ENCODE measurements at places on chromosomes 3 and 15. TPM values are rescaled to one million over a fixed set of nuclear protein-coding genes. Genes with fewer than 3 reads are reported as not detected.

DNA sequence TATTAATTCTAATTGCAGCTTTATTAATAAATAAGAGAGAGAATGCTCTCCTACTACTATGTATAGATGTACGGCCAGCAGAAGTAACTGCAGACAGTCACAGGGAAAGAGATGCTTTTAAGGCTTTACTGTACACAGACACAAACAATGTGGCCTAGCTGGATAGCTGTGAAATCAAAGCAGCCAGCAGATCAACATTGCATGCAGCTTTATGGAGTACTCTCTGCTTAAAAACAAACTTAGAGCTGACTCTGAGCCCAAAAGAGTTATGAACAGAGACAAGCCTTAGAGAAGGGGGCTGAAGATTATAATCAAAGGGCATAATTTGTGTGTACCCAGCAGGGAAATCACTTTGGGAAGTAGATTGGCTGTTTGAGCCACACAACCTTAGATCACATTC is 47.2 kb downstream of the CADM2 start:
- H3K4me1 ChIP-seq = no peaks in the 10 kb centered on the region
- H3K27ac ChIP-seq = no peak overlapping the region
- H3K27me3 ChIP-seq = no peaks in the 10 kb centered on the region
- no peak overlapping the region for H3K4me3 ChIP-seq

GRCh38 chr3:102024270-102024904 is 175.1 kb downstream of the NFKBIZ start:
- H3K4me3 ChIP-seq = no peak overlapping the region
- H3K4me1 ChIP-seq = peaks cover 4% of the 10 kb centered on the region
- DNase-seq = no peak
- no peaks in the 10 kb centered on the region for H3K36me3 ChIP-seq

DNA sequence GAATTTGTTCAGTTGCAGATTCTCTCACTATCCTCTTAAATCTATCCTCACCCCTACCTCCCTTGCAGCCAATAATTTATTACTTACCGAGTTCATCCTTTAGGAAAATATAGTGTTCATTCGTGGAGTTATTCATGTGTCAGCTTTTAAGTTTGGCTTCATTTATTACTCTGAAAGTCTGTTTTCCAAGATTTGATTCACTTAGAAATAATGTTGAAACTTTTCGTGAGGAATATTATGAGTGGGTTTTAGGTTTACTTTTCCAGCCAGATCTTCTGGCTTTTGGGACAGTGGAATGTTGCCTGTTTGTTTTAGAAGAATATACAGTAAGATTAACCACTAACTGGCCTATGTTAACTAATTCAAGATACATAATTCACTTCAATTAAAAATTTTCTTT is 161.0 kb upstream of the CGNL1 start:
- H3K27ac ChIP-seq = no peak overlapping the region
- no peak overlapping the region for H3K4me3 ChIP-seq
- H3K36me3 ChIP-seq = no peaks in the 10 kb centered on the region
- DNase-seq = no peak

The NAALADL2 gene
- total RNA-seq = 0.47 TPM

Data from activated CD8-positive, alpha-beta T cell treated with anti-CD3 and anti-CD28 coated beads, Interleukin-2, amount 10 ng/mL, durations not matched to agents 7 days and 5 days (primary cell).